NCI-H1417 (cell line): ENCODE measurements at places on chromosomes 7 and 10.

GRCh38 chr7:122544463-122544862 is 154.5 kb downstream of the RNF133 start:
- no peak for DNase-seq

- DNase-seq: peak; percentile 48
These were observed at the start of gene SNCG for GRCh38 chr10:86958116-86958900. Gene SNCG, plus strand, starts transcription at chr10:86958599. Its CDS starts 99 bp downstream, at chr10:86958698.

- DNase-seq: no peak
These were observed 26.7 kb downstream of the TMEM273 start for GRCh38 chr10:49161411-49161997.

DNA sequence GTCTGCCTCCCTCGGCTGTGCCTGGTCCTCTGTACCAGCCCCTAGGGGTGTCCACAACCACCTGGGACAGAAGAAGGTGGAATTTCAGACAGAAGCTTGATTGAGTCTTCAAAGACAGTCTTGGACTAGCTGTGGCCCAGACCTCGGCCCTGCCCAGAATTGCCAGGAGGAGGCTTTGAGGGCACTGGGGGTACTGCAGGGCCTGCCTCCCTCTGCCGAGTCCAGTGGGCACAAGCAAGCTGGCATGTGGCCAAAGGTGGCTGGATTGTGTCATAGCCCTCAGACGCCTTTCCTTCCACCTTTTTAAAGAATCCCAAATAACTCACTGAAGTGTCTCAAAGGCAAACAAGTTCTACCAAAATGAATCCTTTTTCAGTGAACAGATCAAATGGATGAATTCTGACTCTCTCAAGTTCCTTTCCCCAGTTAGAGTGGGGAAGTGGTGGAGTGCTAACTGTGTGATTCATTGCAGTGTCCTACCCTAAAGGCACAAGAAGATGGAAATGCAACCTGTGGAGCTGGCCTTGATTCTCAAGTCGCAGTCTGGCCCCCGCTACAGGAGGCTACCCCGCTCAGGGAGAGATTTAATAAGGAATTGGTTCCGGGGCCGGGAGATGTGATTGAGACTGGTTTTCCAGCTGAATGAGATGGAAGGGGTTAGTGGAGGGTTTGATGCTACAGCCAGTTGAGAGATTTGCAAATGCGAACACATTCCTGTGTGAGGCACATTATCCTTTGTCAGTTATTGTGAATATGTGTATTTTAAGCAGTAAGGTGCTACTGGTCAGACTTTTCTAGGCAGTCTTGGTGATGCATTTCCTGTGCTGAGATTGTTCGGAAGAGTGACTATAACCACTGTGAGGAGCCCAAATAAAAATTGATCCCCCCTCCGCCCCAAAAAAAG is 28.8 kb upstream of the SLC26A4 start:
- DNase-seq: no peak

DNA sequence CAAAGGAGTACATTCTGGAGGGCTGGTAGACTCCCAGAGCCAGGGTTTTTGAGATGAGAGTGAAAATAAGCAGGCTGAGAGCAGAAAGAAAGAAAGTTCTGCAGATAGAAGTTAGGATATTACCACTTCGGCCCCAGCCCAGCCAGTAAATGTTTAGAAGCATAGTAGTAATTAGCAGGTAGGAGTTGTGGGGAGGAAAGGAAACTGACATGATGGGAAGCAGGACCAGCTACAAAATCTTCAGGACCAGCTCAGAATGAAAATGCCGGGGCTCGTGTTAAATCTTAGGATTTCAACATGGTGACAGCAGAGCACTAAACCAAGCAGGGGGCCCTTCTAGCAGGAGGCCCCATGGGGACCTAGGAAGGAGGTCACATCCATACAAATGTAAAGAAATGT is 28.7 kb downstream of the PRSS2 start:
- DNase-seq: no peak

DNA sequence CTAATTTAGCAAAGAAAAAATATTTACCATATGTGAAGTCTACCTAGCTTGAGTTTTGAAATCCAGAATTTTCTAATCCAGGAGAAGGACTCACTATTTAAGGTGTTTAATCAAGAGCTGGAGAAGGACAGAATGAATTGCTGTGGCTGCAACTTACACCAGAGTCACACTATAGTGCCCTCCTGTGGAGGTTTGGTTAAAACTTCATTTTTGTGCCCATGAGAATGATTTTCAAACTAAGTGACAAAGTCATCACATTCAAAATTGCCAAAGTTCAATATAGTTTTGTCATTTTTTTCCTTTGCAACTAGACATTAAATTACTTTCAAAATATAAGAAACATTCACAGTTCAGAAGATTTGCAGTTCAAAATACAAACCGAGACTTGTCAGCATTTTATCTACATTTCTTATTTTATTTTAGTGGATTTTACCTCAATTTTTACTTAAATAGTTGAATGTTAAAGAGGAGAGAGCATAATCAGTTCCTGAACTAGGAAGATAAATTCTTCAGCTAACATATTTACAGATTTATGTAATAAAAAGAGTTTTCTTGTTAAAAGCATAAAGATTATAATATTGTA is 70.7 kb downstream of the CABCOCO1 start:
- DNase-seq: peak; percentile 64

GRCh38 chr10:115214829-115215228 is 121.7 kb downstream of the ATRNL1 start:
- no peak for DNase-seq

DNA sequence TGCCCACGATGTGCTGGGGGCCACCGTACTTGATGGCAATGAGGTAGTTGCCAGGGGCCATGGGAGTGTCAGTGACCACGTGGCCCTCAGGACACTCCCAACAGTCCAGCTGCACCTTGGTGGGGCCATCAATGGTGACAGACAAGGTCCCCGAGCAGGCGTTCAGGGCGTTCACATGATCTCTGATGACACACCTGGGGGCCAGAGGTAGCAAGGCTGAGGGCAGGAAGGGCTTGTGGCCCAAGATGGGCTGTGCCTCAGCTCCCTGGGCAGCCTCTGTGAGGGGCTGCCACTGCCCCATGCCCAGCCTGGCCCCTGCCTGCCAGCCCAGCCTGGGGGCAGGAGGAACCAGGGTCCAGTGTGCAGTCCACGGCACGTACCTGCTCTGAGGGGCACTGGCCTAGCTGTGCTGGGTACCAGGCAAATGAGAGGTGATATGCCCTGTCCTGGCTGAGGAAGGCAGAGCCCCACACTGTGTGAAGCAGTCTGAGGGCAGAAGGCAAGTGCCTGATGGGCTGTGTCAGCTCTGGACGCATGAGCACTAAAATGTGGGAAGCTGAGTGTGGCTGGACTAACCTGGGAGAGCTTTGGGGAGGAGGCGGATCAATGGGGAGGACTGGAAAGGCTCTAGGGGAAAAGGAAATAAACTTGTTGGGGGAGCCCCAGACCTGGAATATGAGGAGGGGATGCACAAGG is 3.5 kb upstream of the KCP start:
- no peak for DNase-seq

DNA sequence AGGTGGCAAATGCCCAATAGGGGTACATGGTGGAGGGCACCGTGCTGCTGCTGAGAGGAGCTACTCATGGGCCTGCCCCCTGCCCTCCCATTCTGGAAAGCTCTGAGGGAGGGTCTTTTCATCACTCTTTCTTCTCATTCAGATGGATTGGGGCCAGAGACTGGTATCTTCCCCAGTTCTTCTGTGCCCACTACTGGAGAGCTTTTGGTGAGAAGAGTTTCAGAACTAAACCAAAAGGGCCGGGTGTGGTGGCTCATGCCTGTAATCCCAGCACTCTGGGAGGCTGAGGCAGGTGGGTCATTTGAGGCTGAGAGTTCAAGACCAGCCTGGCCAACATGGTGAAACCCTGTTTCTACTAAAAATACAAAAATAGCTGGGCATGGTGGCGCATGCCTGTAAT is 12.5 kb downstream of the ADRA2A start:
- DNase-seq: no peak

GRCh38 chr10:43043342-43043772 is 33.5 kb upstream of the RET start:
- DNase-seq: no peak

- no peak for DNase-seq
These were observed 2.3 kb upstream of the RSBN1L start for GRCh38 chr7:77693830-77694583.

DNA sequence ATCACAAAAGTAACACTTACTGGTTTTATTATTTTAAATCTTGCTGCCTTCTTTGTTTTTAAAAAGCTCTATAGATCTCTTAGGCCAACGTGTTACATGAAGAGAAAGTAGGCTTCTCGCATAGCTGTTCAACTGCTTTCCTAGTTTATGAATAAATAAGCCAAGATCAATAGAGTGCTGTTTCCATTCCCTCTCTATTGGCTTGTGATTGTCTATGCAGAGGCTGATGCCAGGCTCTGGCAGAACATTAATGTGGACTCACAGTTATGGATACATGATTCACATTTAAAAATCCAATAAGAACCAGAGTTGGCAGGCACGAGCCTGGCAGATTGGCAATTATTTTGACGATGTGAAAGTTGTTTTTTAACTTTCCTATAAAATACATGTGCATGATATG is 137.5 kb downstream of the GNAT3 start:
- DNase-seq: no peak

DNA sequence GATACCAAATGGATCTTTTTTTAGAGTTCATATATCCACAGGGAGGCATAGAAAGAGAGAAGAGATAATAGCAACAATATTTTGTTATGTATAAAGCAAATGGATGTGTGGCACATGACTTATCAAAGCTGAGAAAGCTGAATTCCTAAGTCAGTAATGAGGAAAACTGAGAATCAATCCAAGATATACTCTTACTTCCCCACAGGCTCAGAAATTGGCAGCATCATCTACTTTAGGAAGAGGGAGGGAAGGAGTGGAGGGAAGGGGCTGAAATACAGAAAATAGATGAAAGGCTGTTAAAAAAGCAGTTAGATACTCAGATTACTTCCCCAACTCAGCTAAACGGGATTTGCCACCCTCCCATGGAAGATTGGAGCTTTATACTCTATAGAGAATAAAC is 63.5 kb downstream of the SRI start:
- DNase-seq: no peak

GRCh38 chr10:118730756-118731456 is 23.9 kb downstream of the CACUL1 start:
- DNase-seq: no peak
